Esophagus squamous epithelium (tissue), 5 donors: ENCODE measurements at places on chromosomes 1 and 21. TPM values are rescaled to one million over a fixed set of nuclear protein-coding genes. Genes with fewer than 3 reads are reported as not detected.

Gene LORICRIN
- total RNA-seq: not detected

Gene PER3
- 10.7 TPM for total RNA-seq

Gene TSPEAR
- total RNA-seq: not detected

DNA sequence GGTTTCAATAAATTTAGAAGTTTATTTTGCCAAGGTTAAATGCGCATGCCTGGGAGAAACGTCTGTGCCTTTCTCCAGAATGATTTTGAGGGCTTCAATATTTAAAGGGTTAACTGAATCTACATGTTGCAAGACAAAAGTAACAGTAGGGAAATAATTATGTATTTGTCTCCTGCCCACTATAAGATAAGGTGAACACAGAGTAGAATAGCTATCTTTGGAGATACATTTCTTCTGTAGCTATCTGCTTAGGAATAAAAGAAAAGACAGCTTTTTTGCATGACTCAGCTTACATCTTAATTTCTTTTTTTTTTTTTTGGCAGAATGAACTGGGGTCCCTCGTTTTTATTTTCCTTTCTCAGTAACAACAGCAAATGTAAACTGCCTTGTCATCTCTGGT, 1351.6 kb downstream of the AMY1C start:
- no peaks in the 10 kb centered on the region for H3K27me3 ChIP-seq
- H3K4me3 ChIP-seq: no peak overlapping the region
- H3K27ac ChIP-seq: no peak overlapping the region
- DNase-seq: no peak

DNA sequence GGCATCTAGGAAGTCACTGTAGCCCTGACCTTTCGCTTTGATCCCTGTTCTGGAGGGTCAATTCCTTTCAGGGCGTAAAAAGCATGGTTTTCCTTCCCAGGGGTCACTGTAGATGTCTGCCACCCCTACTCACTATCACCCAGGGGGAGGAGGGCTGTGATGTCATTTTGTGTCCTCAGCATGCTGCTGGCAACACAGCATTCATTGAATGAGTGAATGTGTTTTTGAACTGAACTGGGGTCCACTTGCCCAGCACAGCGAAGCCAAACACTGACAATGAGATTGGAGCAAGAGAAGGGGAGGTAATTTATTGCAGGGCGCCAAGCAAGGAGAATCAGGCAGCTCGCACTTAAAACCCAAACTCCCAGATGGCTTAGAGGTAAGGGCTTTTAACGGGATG, 78.2 kb upstream of the PGBD5 start:
- peaks cover 17% of the 10 kb centered on the region for H3K4me1 ChIP-seq
- no peaks in the 10 kb centered on the region for H3K27me3 ChIP-seq
- no peak overlapping the region for H3K4me3 ChIP-seq
- H3K36me3 ChIP-seq: no peaks in the 10 kb centered on the region

GRCh38 chr1:27057389-27057788, 44.7 kb upstream of the TENT5B start:
- no peak for DNase-seq
- H3K4me1 ChIP-seq: no peaks in the 10 kb centered on the region
- no peaks in the 10 kb centered on the region for H3K36me3 ChIP-seq
- H3K4me3 ChIP-seq: no peak overlapping the region
- no peaks in the 10 kb centered on the region for H3K27me3 ChIP-seq
- no peak overlapping the region for H3K27ac ChIP-seq

- H3K27me3 ChIP-seq: no peaks in the 10 kb centered on the region
- no peak overlapping the region for H3K27ac ChIP-seq
- no peaks in the 10 kb centered on the region for H3K4me1 ChIP-seq
- H3K4me3 ChIP-seq: no peak overlapping the region
- DNase-seq: no peak
Observed at GRCh38 chr1:71351438-71351837, 270.6 kb upstream of the ZRANB2 start.
